ENCODE measurements at places on chromosomes 13 and 19. TPM values are rescaled to one million over a fixed set of nuclear protein-coding genes. Genes with fewer than 3 reads are reported as not detected.

- DNase-seq, result no peak
Observed at GRCh38 chr13:31891472-31891871, 140.1 kb upstream of the FRY start.

DNA sequence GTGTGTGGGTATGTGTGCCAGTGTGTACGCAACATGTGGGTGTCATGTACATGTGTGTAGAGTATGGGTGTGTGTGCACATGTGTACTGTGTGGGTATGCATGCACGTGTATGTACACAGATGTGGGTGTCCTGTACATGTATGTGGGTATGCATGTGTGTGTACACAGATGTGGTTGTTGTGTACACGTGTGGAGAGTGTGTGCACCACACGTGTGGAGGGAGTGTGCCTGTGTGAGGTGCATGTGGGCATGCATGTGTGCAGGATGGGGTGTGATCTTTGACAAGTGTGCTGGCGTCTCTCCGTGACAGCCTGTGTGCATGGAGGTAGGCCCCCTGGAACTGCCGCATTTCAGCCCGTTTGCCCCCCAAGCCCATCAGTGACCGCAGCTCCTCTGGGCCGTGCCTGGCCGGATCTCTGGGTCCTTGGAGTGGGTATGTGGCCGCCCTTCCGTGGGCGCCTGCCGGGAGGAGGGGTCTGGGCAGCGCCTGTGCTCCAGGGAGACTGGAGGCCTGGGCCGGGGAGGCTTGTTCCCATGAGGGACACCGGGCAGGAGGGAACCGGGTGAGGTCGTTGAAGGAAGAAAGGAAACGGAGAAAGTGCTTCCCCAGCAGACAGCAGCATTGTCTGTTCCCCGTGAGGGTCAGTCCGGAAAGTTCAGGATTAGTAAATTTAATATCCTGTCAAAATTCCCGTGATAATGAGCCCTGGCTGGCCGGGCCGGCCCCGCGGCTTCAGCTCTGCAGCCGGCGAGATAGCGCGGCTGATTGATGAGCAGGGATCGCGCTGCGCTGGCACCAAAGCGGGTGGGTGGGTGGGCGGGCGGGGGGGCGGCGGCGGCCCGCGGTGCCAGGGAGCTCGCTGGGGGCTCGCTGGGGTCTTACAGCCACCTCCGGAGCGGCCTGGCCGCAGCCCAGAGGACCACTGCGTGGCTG lies 91.1 kb upstream of the SOX1 start:
- no peak for DNase-seq

DNA sequence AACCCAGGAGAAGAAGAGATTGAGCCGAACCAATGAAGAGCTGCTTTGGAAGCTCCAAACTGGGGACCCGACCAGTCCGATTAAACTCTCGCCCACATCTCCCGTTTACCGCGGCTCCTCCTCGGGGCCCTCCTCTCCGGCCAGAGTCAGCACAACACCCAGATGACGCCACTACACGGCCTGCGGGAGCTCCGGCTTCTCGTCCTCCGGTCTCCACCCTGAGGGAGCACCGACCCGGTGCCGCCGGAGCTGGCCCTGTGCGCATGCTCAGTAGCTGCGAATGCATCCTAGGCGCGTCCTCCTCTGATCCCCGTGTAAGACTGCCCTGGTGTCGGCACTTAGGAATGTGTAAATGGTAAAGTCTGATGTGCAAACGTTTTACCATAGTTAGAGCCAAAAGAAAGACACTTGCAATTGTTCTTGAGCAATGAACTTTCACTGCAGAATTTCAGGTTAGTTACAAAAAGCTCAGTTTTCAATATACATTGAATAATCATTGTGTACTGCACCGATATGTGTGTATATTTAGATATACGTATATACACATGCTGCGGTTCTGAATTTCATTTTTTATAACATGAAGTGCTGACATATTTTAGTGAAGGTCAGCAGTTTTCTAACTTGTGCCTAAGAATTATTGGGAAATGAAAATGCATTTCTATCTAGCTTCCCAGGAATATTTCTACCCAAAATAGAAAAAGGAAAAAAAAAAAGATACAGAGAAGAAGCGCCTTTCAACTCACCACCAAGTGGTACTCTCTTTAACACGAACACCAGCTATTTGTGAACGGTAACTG lies 92.2 kb downstream of the SLC7A1 start:
- no peak for DNase-seq

The TEX30 gene
- 15.3 TPM for total RNA-seq

The FFAR3 gene
- total RNA-seq, result not detected

The KDM4B gene
- 31.6 TPM for total RNA-seq

The C19orf67 gene
- not detected for total RNA-seq

The USHBP1 gene
- total RNA-seq, result not detected

Measured in PC-3 (cell line).